ENCODE measurements at places on chromosomes 11 and 22.

DNA sequence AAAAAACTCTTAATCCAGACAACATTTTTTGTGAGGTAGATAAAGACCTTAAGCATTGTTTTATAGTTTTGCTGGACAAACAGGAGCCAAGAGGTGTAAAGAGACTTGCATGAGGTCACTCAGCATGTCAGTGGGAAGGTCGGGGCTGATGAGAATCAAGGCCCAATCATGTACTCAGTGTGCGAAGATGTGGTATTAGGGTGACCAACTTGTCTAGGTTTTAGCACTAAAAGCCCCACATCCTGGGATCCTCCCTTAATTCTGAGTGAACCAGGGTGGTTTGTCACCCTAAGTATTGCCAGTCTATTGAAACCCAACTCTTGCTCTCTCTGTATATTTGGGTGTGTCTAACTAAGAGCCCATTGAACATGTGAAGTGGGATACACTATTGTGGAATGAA, 19.5 kb upstream of the SORL1-AS1 start:
- no peak for DNase-seq

- no peak for DNase-seq
These were observed 201.3 kb upstream of the NTM start for GRCh38 chr11:131168839-131169713.

GRCh38 chr22:39913886-39914285, 13.0 kb downstream of the GRAP2 start:
- DNase-seq = no peak

DNA sequence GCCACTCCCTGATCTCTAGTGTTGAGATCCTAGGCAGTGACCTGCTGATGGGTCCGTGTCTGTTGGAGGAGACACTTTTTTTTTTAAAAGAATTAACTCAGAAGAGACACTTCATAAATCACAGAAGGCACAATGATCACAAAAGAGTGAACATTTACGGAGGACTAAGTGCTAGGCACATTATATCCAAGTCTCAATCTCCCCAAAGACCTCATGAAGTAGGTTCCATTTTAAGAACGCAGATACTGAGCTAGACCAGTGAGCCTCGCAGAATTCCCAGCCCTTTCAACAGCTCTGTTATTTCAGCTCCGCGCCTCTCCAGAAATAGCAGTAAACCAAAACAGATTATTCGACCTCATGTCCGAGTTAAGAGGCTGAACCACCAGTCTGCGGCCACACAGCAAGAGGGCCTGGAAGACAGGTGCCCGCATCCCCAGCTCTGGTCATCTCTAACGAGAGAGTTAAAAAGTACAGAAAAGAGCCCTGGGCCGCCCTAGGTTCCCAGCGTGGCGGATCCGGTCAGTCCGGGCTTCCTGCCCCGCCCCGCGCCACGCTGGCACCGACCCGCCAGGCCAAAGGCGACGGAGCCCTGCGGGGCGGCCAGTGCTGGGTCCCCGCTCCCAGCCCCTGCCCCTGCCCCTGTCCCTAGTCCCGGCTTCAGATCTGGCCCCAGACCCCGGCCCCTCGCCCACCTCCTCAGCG, 612 bp downstream of the XBP1 start:
- no peak for DNase-seq

DNA sequence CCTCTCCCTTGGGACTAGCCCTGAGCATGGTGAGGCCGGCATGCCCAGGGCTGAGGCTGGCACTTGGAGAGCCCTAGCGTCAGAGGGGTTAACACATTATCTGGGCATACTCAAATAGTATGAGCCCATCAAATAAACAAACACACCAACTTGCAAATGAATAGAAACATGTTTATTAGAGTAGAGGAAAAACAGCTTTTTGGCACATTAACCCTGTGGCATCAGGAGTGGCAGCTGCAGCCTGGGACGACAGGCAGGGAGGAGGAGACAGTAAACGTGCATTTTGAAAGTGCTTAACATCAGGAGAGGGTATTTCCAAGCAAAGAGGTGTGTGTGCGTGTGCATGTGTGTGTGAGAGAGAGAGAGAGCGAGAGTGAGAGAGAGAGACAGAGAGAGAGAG, 684.9 kb downstream of the NTM start:
- no peak for DNase-seq

GRCh38 chr22:45067731-45068130, 57.9 kb upstream of the PHF21B start:
- no peak for DNase-seq

- DNase-seq = no peak
These were observed 253.0 kb upstream of the CCDC179 start for GRCh38 chr11:23112987-23113886.

- no peak for DNase-seq
These were observed 56.1 kb upstream of the UBASH3B start for GRCh38 chr11:122599434-122599833.

- DNase-seq = no peak
These were observed 386.9 kb downstream of the ETS1 start for GRCh38 chr11:128200467-128200866.

DNA sequence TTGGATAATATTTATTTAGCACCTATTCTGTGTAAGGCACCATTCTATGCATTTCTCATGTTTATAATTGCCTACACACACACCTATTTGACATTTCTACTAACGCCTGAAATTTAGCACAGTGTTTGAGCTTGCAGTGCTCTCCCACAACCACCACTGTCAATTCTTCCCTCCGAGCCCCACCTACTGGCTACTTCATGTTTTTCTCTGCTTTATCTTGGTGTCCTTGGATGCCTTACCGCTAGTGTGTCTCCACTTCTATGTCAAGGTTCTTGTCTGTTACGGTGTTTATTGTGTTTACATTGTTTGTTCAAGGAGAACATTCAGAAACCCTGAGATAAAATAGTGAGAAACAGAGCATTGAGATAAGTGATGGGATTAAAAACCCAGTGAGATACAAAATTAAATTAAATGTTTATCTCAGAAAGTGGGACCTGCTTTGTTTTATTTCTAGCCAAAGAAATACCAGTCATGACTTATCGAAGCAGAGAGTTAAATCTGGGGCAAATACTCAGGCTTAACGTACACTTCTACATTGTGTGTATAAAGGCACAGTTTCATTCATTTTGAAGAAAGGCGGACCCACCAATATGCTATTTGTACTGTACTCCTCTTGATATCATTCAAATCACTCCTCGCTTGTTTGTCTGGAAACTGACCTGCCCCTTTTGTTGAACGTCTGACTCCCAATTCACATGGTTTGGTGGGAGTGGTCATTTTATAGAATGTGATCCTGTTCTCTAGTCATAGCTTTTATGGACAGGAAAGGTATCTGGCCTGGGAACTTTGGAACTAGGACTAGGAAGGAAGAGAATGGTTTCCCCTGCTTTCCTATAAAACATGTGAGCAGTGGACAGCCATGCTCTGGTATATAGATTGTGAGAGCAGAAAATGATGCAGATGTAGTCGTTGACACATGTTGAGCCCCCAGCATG, 39.2 kb upstream of the SLC36A4 start:
- DNase-seq = no peak

- no peak for DNase-seq
These were observed 9.8 kb downstream of the RELT start for GRCh38 chr11:73386016-73386415.

GRCh38 chr22:37538590-37539357, 19.6 kb upstream of the CARD10 start:
- peak; percentile 84 for DNase-seq

GRCh38 chr11:133810766-133811165, 34.5 kb downstream of the SPATA19 start:
- no peak for DNase-seq

DNA sequence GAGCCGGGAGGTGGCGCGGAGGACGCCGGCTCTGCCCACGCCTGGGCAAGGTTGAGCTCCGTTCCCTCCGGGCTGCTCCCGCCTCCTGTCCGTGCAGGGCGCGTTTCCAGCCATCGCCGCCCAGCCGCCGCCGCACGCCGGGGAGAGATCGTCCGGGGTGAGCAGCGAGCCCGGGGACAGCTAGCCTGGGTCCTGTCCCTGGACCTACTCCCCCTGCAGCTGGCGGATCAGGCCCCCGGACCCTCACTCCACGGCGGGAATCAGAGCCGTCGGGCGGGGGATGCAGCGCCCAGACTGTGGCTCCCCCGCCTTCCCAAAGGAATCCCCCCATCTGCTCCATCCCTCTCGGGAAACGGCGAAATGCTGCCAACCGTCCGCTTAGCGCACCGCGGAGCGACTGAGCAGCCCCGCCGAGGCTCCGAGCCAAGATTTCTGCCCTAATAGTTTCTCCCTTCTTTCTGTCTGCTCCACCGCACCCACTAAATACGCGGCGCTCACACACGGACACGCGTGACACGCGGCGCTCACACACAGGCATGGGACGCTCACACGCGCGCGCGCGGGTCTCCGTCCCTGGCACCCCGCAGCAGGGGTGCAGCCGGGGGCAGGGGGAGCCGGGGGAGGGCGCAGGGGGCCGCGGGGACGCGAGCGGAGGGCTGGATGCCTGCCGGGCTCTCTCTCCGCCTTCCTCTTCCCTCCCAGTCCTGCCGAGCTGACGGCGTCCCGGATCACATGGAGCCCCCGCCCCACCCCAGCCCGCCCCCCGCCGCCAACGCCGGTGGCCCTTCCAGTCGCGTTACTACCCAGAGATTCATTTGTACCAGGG, at the start of gene KCNJ5:
Gene KCNJ5 (plus strand): TSS at position 814 of the 826 bp plus-strand sequence. CDS start 19,918 bp downstream, outside the sequence.
- DNase-seq = no peak

GRCh38 chr22:25563761-25564319, 635 bp upstream of the GRK3 start:
- peak; percentile 3 for DNase-seq

- DNase-seq = no peak
These were observed at the start of gene INS for GRCh38 chr11:2160736-2161259. TSS of gene INS (minus strand) at chr11:2161209. CDS start at chr11:2160971, 238 bp downstream.

GRCh38 chr11:70212227-70212811, 9.2 kb downstream of the FADD start:
- DNase-seq = no peak

DNA sequence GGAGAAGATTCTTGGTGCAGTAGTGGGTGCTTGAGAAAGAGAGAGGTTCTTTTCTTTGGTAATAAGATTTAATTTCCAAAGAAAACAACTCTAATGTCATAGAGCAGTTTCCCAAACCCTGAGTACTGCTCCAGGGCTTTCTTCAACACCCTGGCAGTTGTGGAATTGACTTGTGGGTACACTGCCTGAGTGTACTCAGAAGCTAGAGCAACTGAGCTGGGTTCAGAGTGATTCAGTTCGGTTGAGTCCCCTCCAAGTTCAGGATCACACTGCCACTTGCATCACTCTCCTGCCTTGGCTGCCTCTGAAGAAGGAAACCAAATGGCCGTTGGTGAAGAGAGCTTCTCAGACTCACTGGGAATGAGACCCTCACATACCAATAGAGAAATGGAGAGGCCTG, 5.3 kb downstream of the DMC1 start:
- no peak for DNase-seq

- no peak for DNase-seq
These were observed 67.4 kb downstream of the TP53I11 start for GRCh38 chr11:44883277-44883676.

GRCh38 chr11:2178906-2179494, 7.4 kb upstream of the TH start:
- DNase-seq = no peak

- no peak for DNase-seq
These were observed 264.0 kb downstream of the ETS1 start for GRCh38 chr11:128323381-128323780.

DNA sequence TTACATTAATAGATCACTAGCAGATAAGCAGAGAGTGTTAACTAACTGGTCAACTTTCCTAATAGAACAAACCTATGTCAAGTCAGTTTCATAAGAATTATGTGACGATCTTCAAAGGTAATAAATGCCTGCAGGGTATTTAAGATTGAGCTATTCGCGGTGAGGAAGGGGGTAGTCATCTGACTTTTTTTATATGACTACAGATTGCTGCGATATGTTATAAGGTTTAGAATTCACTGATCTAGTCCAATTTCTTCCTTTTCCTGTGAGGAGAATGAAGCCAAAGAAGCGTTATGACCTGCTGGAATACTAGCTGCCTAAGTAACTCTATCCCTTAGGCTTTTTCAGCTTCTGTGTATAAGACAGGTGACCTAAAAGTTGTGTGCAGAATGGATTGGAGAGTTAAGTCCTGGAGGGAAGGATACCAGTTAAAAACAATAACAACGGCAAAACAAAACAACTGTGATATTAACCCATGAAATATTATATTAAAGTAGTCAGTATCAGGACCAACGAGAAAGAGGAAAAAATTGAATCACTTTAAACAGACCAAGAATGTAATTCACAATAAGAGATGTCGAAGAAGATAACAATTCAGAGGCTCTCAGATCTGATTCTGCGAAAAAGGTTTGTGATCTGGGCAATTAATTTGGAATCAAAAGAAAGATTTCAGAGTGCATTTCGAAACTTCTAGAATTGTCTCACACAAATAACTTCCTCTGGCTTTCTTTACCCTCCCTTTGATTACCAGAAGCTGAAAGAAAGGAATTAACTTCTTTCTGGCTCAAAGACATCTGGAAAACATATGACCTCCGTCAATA, 630 bp downstream of the CASP4 start:
- DNase-seq = no peak

GRCh38 chr11:77289737-77290136, 11.7 kb downstream of the GDPD4 start:
- no peak for DNase-seq

GRCh38 chr11:70537576-70538571, 139.5 kb downstream of the CTTN start:
- no peak for DNase-seq

DNA sequence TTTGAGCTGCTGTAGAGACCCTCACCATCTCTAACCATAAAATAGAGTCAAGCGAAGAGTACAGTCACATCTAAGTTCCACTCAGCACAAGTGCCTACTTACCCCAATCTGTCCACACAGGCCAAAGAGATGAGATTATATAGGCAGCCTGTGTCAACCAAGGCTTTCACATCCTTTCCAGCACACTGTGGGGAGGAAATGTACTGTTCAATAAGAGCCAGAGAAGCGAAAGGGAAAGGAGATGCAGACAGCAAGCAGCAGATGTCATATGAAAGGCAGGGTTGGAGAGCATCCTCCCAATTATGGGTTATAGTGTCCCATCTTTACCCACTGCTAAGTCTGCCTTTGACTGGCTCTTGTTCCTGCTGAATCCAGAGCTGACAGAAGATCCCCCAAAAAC, 16.4 kb downstream of the NRIP3 start:
- DNase-seq = no peak

GRCh38 chr11:44257338-44258189, 52.4 kb downstream of the ALX4 start:
- no peak for DNase-seq

DNA sequence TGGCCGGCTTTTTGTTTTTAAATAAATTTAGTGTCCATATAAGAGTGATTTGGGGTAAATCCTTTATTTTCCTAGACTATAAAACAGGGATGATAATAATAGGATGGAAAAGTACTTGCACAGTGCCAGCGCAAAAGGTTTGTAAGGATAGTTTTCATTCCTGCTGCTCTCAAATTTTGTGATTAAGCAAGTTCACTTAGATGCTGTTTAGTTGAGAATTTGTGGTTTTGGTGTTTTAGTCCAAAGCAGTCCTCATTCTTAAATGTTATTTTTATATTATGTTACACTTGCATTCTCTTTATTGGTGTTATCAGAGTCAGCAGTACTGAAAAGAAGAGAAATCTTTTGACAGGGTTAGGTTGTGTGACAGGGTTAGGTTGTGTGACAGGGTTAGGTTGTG, 47.9 kb downstream of the PPP6R3 start:
- DNase-seq = no peak

- DNase-seq = no peak
These were observed 84.0 kb downstream of the SLC36A4 start for GRCh38 chr11:93113824-93114223.

GRCh38 chr11:126393143-126393542, 37.7 kb downstream of the ST3GAL4 start:
- DNase-seq = no peak

Measured in stimulated activated CD4-positive, alpha-beta T cell treated with anti-CD3 and anti-CD28 coated beads, Interleukin-4, amount 100 ng/mL, for 4 hours (primary cell).